Activated CD4-positive, alpha-beta T cell treated with anti-CD3 and anti-CD28 coated beads for 48 hours (primary cell): ENCODE measurements at places on chromosomes 12 and 14.
A peak's percentile ranks its signal among the peaks of the same experiment; 100 is the strongest.

DNA sequence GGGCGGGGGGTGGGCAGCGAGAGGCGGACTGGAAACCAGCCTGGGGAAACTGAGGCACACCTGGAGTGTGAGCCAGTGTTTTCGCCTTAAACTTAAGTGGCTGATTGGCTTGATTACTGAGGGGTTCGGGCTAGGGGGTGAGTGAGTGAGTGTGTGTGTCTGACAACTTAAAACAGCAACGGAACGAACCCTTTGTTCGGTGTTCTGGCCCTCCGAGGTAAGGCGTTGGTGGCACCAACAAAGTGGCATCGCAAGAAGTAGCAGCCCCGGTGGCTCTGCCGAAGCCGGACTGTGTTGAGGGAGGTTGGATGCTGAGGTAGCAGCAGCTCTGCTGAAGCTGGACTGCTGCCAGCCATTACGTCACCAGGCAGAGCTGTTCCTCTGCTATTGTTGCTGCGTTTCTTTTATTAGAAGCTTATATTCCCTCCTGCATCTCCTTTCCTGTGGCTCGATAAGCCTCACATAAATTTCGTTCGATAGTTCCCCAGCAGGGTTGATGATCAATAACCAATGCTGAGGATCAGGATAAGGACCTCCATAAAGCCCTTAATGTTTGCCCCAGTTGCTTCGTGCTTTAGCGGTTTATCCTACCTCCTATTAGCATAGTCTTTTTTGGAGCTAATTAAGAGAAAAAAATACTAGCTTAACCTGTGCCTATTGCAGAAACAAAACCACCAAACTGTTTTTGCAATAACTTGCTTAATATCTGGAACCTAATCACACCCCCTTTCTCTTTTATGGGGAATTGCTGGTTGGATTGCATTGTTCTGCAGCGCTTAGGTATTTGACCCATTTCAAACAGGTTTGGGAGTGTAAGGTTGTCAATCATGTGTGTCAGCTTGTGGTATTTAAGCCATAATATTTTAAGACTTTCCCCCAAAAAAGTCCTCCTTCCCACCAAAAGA is 1.3 kb downstream of the GPR137C start:
- peak; percentile 85 for DNase-seq

DNA sequence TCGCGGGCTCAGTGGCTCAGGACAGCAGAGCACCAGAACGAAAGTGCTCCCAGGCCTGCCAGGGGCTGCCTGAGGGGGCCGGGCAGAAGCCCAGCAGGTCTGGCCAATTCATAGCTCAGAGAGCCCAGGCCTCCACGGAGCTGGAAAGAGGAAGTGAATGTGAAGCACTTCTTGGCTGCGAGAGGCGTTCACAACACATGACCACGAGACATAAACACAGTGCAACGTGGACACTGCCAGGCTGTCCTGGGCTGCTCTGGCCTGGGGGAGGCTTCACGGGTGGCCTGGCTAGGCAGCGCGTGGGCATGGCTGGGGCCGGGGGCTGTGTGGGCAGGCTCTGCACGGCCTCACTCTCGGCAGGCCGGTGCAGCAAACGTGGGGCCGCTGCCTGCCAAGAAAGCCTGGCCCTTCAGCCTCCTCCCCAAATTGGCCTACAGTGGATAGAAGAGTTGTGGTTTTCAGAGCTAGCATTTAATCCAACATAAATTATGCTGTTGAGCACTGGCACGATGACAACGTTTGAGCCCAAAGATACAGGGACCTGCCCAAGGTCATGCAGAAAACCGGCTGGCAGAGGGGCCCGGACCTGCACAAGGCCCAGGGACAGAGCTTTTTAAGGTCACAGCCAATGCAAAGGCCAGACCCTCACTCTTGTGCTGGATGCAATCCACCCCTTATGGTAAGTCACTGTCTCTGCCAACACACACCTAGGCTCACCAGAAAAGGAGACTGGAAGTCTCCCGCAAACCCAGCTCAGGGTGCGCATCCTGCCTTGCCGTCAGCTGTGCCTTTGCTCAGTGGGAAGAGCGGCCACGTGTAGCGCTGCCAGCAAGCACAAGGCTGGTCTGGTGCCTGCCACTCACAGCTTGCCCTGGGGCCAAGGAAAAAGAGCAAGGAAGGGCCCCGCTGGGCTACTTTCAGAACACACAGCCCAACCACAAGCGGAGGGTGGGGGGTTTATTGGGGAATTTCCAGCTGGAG is 8.6 kb downstream of the SLC25A29 start:
- no peak for DNase-seq

DNA sequence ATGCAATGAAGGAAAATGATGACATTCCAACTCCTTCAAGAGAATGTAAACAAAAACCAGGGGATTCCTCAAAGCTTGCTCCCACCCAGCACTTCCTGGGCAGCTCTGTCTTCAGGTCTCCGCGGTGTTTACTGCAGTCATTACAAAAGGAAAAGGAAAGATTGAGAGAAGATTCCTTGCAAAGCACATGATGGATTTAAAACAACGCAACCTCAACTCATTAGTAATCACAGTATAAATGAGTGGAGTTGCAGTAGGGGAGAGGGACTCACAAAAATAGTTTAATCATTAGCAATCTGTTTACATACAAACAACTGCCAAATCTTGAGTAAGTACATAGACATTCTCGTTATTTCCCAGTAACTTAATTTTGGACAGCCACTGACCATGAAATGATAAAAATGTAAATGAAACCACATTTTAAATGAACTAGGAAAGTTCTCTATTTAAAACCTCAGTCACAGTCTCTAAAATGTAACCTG is 49.7 kb upstream of the OVCH1 start:
- DNase-seq: no peak

GRCh38 chr12:113934060-113934814 is 31.9 kb downstream of the RBM19 start:
- DNase-seq: no peak

DNA sequence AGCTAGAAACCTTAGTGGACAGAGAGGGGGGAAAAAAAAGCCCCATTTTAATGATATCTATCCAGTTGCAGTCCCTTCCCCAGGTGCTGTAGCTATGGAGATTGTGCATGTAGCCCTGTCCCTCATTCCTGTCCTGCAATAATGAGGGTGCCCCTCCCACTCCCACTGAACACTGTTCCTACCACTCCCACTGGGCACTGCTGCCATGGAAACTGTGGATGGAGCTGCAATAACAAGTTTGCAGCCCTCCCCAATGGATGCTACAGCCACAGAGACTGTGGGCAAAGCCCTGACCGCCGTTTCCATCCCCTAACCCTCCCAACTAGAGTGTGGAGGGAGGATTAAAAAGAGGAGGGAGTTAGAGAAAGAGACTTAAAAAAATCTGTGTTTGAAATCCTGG is 238.3 kb downstream of the FUT8 start:
- no peak for DNase-seq

GRCh38 chr12:25592725-25593495 is 39.8 kb upstream of the LMNTD1 start:
- DNase-seq: no peak

- DNase-seq: no peak
Measured at GRCh38 chr14:75188520-75189268, 12.3 kb upstream of the TMED10 start.

DNA sequence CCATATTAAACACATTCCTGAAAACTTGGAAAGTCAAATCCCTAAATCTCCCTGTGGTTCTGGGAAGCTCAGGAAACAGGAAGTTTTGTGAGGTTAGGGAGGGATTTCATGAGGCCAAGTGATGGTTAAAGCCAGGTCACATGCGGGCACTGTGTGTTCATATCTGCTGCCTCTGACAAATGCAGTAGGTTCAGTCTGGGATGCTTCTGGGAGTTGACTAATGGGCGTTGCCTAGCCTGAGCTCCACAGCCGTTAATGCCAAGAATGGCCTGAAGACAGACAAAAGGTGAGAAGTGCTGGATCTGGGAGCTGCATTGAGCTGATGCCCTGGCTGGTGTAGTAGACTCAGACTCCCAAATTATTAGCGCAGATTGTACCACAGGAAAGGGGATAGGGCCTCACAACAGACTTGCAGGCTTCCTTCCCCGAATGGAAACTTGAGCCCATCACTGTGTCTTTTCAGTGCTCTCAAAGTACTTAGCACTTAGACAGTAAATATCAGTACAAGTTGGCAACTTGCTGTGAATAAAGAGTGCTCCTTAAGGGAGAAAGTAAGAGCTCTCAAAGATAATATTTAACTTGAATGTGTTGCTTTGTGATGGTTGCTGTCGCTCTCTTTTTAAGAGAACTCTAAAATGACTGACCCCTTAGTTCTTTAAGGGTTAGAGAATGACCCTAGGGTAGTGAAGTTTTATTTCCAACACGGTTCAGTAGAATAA is 17.3 kb downstream of the GSG1 start:
- no peak for DNase-seq

GRCh38 chr14:71532344-71532743 is 399.9 kb upstream of the RGS6 start:
- DNase-seq: no peak

GRCh38 chr12:80576641-80577418 is 130.6 kb upstream of the MYF6 start:
- no peak for DNase-seq

DNA sequence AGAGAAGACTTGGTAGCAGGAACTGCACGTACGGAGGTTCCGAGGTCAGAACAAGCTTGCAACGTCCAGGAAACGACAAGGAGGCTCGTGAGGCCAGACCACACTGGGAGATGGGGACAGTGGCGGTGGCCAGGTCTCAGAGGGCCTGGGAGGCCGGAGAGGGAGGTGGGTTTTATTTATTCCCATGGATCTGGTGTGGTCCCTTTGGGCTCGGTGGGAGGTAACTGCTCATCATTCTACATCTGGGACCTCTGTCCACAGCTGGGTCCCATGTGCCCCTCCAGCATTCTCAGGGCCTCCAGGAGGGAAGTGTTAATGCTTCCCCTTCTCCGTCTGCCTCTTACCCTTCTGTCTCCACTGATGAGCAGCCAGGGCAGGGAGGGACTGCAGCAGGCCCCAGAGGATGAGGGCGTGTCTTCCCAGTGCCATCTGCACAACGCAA is 35.7 kb upstream of the NCOR2 start:
- no peak for DNase-seq

GRCh38 chr12:24814379-24815113 is 134.4 kb downstream of the BCAT1 start:
- no peak for DNase-seq

DNA sequence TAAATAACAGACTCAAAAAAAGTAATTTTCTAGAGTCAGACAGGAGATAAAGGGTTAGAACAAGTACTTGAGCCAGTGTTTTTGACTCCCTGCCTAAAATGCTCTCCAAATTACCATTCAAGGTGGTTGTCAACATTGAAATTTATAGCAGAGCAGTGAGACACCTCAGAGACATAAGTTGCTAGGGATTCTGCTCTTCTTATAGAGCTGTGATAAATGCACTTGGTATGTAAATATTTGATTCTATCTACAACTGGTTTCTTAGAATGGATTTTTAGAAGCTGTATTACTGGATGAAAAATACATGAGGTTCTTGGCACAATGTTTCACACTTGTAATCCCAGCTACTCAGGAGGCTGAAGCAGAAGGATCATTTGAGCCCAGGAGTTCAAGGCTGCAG is 83.9 kb upstream of the OSBPL8 start:
- DNase-seq: no peak

DNA sequence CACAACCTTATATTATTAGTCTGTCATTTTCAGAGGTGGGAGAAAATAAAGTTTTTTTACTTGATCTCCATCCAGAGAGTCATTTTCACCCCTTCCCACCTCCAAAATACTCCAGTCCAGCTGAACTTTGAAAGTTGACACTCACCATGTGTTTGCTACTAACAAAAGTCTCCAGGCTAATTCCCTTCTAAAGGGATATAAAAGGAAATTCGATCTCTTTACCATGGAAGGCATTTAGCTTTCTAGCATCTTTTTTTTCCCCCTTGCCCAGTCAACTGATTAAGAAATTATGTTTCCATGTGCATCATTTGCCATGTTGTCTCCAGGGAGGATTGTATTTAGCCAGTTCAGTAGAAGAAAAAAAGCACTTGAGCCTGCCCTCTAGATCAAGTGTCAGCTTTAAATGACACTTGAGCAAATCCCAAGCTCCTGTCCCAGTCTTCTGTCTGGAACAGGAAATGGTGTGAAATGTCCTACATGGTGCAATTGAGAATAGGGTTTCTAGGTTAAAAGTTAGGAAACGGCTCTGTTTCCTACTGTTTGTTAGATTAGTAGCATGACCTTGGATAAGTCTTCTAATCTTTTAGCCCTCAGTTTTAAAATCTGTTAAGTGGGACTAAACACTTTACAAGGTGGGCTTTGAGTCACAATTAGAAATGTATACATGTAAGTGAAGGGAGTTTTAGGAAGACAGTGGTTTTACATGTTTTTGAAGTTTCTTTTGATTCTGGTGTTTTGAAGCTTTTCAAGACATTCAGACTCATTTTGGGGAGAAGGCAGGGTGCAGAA is 67.2 kb downstream of the GNS start:
- no peak for DNase-seq

DNA sequence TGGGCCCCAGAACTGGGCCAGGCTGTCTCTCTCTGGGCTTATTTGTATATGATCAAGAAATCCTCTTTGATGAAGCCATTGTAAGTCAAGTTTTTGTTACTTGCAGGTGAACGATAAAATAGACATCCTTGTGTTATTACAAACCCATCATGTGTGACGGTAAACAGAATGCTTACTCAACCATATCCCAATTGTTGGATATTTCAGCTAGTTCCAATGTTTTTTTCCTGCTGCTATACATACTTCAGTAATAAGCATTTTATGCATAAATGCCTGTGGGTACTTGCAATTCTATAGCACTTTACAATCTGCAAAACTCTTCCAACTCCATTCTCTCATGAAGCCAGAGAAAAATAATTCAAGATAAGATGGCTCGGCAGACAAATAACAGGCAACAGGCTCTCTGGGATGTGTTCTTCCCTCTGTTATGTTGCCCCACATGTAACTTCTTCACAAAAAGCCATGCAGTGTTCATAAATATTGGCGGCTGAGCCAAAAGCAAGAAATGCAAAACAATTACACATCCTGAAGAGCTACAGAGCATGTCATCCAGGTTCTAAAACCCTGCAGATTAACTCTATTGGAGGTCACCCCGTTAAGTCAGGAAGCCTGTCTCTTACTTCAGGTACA is 69.5 kb downstream of the CLMN start:
- DNase-seq: no peak

DNA sequence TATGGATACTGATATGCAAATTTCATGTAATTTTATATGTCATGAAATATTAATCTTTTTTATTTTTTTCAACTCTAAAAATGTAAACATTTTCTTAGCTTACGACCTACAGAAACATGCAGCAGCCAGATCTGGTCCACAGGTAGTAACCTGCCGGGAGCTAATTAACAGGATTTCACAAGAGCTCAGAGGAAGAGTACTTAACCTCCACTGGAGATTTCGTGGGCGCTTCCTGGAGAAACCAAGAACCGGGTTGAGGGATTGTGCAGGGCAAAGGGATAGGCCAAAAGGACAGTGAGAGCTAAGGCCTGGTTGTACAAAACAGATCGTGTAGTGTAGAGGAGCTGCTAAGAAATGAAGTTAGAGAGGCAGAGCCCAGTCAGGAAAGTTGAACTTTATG is 315.7 kb downstream of the PAWR start:
- DNase-seq: no peak
